Type B pancreatic cell (in vitro differentiated cells): ENCODE measurements at places on chromosomes 3 and 15. TPM values are rescaled to one million over a fixed set of nuclear protein-coding genes. Genes with fewer than 3 reads are reported as not detected.
A peak's percentile ranks its signal among the peaks of the same experiment; 100 is the strongest.

DNA sequence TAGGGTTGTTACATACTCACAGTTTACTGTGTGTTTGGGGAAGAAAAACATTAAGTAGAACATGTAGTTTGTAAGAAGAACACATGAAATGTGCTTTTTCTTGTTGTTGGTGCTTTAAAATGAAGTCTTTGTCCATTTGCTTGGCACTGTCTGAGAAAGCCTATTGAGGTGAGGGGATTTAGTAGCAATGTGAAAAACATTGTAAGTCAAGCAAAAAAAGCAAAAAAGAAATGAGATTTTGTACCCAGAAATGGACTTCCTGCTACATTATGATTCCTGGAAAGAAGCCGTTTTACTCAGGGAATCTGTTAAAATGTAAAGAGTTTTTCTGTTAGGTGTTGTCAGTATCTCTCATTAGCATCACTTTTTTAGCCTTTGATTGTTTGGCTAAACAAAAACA is 59.9 kb downstream of the KAT2B start:
- no peak overlapping the region for H3K27ac ChIP-seq
- H3K27me3 ChIP-seq, result no peaks in the 10 kb centered on the region
- H3K36me3 ChIP-seq, result no peaks in the 10 kb centered on the region
- peaks cover 5% of the 10 kb centered on the region for H3K4me1 ChIP-seq

GRCh38 chr3:179098388-179099077 is 26.9 kb upstream of the ZMAT3 start:
- peaks cover 3% of the 10 kb centered on the region for H3K27me3 ChIP-seq
- H3K4me3 ChIP-seq, result no peak overlapping the region
- no peaks in the 10 kb centered on the region for H3K4me1 ChIP-seq
- no peak overlapping the region for H3K27ac ChIP-seq

DNA sequence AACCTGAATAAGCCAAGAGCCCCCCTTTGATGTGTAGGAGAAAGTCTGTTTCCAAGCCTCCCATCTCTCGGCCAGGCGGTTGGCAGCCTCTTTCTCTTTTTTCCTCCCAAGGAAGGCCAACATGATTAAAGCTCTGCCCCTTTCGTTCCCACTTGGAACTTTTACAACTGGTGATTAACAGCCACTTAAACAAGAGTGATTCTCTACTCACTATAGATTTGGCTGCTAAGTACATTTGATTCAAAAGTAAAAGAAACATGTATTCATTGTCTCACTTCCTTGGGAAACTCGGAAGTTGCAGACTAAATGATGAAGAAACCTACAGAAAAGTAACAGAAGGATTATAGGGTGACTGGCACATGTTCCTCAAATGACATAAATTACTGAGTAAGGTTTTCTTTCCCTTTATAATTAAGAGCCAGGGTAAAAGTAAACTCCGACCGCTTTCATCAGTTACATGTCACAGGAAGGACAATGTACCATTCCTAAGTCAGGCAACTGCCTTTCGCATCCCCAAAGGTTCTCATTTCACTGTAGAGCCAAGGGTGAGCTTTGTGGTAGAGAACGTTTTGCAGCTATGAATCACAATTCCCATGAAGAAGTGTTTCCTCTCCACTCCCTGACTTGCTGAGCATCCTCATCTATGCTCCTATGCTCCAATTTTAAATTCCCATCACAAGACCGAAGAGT is 72.7 kb downstream of the MB21D2 start:
- no peak for DNase-seq
- no peak overlapping the region for H3K27ac ChIP-seq
- no peak overlapping the region for H3K4me3 ChIP-seq
- no peaks in the 10 kb centered on the region for H3K36me3 ChIP-seq

GRCh38 chr3:190701096-190701532 is 161.4 kb downstream of the GMNC start:
- peak overlapping the region; percentile 5 for H3K27ac ChIP-seq
- H3K36me3 ChIP-seq, result no peaks in the 10 kb centered on the region
- H3K4me1 ChIP-seq, result peaks cover 6% of the 10 kb centered on the region

DNA sequence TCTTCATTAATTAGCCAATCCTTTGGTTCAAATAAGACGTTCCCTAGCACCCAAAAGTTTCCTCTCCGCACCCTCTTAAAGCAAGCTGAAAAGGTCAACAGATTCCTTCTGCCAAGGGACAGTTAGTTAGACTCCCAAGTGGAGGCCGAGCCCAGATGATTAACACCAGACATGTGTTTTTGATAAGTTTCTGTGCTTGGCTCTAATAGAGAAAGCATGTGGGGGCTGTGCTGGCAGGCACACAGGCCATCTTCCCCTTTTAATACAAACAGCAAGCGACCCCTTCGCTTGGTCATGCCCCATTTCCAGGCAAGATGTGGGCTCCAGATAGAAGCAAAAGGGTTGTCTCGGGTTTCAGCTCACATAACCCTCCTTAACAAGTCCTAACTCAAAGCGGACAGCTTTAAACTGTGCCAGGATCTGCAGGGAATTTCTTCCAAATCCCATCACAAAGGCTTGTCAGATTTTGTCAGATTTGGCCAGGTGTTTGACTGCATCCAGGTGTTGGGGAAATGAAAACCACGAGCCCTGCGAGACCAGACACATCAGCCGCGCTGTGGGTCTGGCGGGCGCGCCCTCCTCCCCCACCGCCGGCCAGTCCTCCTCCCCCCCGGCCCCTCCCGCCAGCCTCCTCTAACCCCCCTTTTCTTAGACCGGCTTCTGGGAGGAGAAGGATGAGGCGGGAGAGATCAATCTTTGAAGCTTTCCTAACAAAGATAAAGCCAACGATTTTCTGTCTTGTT is 3.3 kb downstream of the HES1 start:
- H3K4me3 ChIP-seq, result peak overlapping the region; percentile 91
- H3K36me3 ChIP-seq, result peaks cover 23% of the 10 kb centered on the region
- H3K27me3 ChIP-seq, result peaks cover 7% of the 10 kb centered on the region
- H3K4me1 ChIP-seq, result peaks cover 35% of the 10 kb centered on the region

GRCh38 chr3:156626104-156626503 is 48.3 kb upstream of the TIPARP start:
- H3K36me3 ChIP-seq, result no peaks in the 10 kb centered on the region
- no peaks in the 10 kb centered on the region for H3K27me3 ChIP-seq
- no peak for DNase-seq
- H3K4me3 ChIP-seq, result no peak overlapping the region

DNA sequence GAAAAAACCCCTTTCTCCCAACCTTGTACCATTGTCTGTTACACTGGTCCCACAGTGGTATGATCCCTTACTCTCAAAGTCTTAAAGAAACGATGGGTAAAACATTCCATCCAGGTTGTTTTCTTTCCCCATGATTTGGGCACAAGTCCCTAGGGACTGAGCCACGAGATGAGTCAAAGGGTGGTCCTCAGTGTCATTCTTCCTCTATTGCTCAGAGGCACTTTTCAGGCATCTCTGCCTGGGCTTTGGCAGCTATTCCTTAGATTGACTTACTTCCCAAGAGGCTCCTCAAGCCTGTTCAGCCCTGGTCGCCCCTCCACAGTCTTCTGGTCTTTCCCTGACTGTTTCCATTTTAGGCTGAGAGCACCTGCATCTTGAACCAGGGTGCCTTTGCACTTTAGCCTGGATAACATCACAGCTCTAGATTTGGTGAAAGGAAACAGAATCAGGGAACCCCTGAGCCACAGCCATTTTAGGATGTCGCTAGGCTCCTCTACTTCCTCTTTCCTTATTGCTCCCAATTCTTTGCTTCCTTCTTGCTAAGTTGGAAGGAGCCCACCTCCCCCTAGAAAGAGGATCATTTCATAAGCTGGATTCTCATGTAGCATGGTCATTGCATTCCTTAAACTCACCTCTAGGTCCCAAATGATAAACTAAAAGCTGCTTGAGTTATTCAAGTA is 131.0 kb upstream of the TPRG1 start:
- H3K36me3 ChIP-seq, result no peaks in the 10 kb centered on the region
- H3K4me1 ChIP-seq, result no peaks in the 10 kb centered on the region
- H3K4me3 ChIP-seq, result no peak overlapping the region
- H3K27ac ChIP-seq, result no peak overlapping the region

GRCh38 chr3:156742401-156742800 is 68.0 kb downstream of the TIPARP start:
- no peaks in the 10 kb centered on the region for H3K36me3 ChIP-seq
- no peak overlapping the region for H3K4me3 ChIP-seq
- H3K4me1 ChIP-seq, result no peaks in the 10 kb centered on the region
- no peaks in the 10 kb centered on the region for H3K27me3 ChIP-seq
- H3K27ac ChIP-seq, result no peak overlapping the region

DNA sequence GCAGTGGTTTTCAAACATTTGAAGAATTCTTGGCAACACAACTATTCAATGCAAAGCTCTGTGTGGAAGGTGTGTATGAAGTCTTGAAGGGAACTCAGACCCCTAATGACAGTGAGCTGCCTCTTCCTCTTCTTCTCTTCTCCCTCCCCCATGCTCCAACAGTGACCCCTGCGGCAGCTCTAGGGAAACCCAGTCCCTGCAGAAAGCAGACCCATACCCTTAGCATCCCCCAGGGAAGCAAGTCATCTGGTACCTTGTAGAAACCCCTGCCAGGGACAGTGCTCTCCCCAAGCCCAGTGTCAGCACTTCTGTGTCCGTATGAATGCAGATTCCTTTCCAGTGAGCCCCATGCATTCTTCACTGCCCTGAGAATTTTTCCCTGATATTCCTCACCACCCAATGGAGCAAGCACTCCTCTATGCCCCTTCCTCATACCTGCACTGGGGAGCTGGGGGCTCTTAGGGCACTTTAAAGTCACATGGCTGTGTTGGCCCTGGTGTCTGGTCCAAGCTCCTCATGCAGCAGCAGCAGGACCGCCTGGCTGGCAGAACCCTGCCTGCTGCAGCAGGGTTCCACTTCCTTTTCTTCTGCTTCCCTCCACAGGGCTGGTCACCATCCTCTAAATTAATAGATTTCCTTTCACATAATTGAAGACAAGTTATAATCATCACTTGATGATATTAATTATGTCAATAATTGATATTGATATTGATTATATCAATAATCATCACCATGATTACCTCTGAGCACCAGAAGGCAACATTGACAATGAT is 442.5 kb downstream of the EPHB1 start:
- H3K27me3 ChIP-seq, result peaks cover 16% of the 10 kb centered on the region
- H3K4me1 ChIP-seq, result no peaks in the 10 kb centered on the region
- H3K4me3 ChIP-seq, result no peak overlapping the region
- no peak for DNase-seq
- H3K27ac ChIP-seq, result no peak overlapping the region

GRCh38 chr3:109155828-109156227 is 19.3 kb downstream of the C3orf85 start:
- DNase-seq, result no peak
- no peak overlapping the region for H3K4me3 ChIP-seq
- H3K4me1 ChIP-seq, result no peaks in the 10 kb centered on the region
- no peaks in the 10 kb centered on the region for H3K36me3 ChIP-seq
- no peak overlapping the region for H3K27ac ChIP-seq
- H3K27me3 ChIP-seq, result no peaks in the 10 kb centered on the region

- H3K4me1 ChIP-seq, result peaks cover 20% of the 10 kb centered on the region
- H3K27me3 ChIP-seq, result peaks cover 3% of the 10 kb centered on the region
- peak overlapping the region; percentile 65 for H3K27ac ChIP-seq
- H3K36me3 ChIP-seq, result no peaks in the 10 kb centered on the region
Measured at GRCh38 chr15:68691705-68692104, 112.9 kb downstream of the CORO2B start.

DNA sequence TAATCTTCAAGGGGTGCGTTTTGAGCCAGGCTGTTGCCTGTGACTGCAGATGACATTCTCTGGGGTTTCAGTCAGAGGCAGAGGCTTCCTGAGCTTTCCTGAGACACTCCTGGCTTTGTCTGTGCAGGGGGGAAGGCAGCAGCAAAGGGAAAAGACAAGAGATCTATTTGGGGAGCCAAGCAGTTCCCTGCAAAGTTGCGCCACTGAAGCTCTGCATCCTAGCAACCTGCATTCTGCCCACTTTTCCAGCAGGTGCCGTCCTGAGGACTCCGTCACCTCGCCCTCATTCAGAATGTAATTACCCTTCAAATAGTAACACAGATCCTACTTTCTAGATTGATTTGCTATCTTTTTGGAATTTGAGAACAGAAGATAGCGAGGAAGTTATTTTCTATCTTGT is 1.9 kb upstream of the TMEM158 start:
- H3K4me3 ChIP-seq, result peak overlapping the region; percentile 83
- H3K36me3 ChIP-seq, result no peaks in the 10 kb centered on the region
- no peak for DNase-seq
- H3K27me3 ChIP-seq, result peaks cover 73% of the 10 kb centered on the region
- peak overlapping the region; percentile 56 for H3K27ac ChIP-seq

GRCh38 chr15:82263350-82263749 is 732 bp downstream of the SAXO2 start:
- peak overlapping the region; percentile 94 for H3K4me3 ChIP-seq
- peaks cover 12% of the 10 kb centered on the region for H3K4me1 ChIP-seq
- peak overlapping the region; percentile 87 for H3K27ac ChIP-seq
- H3K36me3 ChIP-seq, result peaks cover 8% of the 10 kb centered on the region
- no peaks in the 10 kb centered on the region for H3K27me3 ChIP-seq
- DNase-seq, result no peak

Gene STARD9
- total RNA-seq, result 1.2 and 13.7 TPM in 2 replicates

Gene SLC24A5
- total RNA-seq, result 1.3 TPM in 1 of 2 replicates, not detected in the other

Gene CPLX3
- not detected in 2 replicates for total RNA-seq

Gene CILP
- 0.07 and 1.8 TPM in 2 replicates for total RNA-seq
